ENCODE measurements at places on chromosomes 5 and 9.

DNA sequence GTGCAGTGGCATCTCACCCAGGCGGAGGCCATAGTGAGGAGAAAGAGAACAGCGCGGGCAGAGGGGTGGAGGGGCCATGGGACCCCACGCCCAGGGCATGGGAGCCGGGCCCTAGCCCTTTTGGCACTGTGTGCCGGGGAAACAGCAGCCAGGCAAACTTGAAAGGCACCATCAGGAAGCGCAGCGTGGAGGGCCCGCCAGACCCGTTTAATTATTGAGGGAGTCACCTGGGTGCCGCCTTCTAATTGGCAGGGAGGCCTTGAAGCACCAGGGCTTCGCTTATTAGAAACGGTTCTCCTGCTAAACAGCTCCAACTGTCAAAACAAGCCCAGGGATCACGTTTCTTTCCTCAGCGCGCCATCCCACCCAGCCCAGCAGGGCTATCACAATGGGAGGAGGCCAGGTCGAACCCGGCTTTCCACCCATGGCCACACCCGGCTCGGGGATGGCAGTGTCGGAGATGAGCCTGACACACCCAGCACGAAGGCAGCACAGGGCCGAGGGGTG, 104.6 kb upstream of the SARDH start:
- no peak for DNase-seq

DNA sequence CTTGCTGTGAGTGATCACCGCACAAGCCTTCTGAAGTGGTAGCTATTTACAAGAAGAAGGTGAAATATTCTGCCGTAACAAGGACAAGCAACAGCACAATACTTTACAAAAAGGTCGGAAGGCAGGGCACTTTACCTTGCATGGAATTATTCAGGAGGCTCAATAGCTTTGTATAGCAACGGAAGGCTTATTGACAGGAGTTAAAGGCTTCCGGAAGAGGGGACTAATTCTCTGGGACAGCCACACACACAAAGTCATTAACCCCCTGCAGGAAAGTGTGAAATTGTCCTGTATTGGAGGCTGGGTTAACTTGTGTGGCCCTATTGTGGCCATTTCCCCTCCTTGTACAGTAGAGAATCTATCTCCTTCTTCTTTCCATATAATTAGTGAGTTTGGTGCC, 199.3 kb upstream of the SEMA6A start:
- DNase-seq: no peak

DNA sequence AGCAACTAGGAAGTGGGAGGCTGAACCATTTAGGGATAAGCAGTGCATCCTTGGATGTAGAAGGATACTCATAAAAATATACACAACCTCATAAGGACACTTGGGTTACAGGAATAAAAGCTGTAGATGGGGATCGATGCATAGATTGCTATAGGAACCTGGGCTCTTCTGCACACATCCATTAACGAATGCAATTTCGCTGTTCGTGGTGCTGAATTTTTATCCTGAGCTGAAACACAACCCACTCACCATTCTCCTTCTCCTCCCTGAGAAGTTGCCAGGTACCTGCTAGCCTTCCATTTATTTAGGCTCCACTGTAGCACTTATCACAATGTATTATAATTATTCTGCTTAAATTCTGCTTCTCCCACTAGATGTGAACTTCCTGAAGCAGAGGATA, 320.6 kb upstream of the BRINP1 start:
- DNase-seq: no peak

- no peak for DNase-seq
These were observed 274.9 kb downstream of the EFNA5 start for GRCh38 chr5:107395632-107396350.

DNA sequence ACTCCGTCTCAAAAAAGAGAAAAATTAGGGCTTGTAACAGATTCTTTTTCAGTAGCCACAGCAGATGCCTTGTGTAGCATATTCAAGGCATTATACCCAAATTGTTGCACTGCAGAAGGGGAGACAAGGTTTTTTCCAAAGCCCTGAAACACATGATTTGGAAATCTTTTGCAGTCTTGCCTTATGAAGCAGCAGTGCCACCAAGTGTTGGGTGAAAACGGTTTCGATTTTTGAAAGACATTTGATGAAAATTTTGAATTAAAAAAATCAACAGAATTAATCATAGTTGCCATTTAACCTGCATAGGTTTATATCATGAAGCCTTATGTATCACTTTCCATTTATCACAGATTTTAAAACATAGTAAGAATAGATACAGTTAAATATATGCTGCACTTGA, 479.5 kb downstream of the TAF11L14 start:
- DNase-seq: no peak

GRCh38 chr5:78833284-78833683, 151.8 kb downstream of the ARSB start:
- no peak for DNase-seq

- no peak for DNase-seq
These were observed 31.9 kb downstream of the IRF1 start for GRCh38 chr5:132458651-132459030.

DNA sequence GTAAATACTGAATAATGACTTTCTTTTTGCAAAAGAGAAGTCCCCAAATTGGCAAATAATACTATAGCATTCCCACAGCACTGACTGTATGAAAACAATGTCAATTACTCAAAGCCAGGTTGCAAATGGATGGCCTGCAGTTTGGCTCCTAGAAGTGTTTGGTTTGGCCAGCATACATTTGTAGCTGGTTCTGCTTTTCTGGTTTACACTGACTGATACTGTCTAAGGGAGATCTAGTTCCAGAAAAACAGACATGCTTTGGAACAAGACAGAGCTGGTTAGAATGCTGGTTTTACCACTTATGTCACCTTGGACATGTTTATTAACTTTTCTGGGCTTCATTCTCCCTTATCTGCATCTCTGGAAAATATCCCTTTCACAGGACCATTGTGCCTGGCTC, 81.5 kb upstream of the TRPM3 start:
- no peak for DNase-seq

- no peak for DNase-seq
These were observed 257.6 kb upstream of the POU5F2 start for GRCh38 chr5:93998951-93999455.

DNA sequence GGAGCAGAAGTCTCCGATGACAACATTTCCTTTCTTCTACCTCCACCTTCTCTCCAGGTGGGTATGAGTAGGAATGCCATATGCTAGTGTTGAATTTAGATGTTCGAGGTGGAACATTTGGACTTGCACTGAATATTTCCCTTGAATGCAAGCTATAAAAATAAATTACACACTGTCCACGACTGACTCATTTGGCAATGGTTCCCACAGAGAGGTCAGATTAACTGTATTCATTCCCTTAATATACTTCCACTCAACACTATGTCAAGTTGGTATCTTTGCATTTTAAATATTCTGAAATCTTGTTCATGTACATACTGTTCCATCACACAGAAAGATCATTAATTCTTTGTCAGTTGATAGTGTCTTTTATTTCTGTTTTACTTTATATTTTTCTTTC, 222.6 kb upstream of the PIK3R1 start:
- DNase-seq: no peak

GRCh38 chr5:172048539-172049101, 42.2 kb upstream of the FBXW11 start:
- no peak for DNase-seq

GRCh38 chr9:131740898-131741297, 1.0 kb upstream of the RAPGEF1 start:
- DNase-seq: no peak
